ENCODE measurements at places on chromosomes 6 and 20. TPM values are rescaled to one million over a fixed set of nuclear protein-coding genes. Genes with fewer than 3 reads are reported as not detected.

GRCh38 chr6:135192256-135193174 lies 11.4 kb downstream of the MYB start:
- no peak for DNase-seq

GRCh38 chr6:168163096-168163731 lies 84.2 kb upstream of the FRMD1 start:
- DNase-seq = no peak

NEU1 gene
- total RNA-seq = 81.0 TPM

DNA sequence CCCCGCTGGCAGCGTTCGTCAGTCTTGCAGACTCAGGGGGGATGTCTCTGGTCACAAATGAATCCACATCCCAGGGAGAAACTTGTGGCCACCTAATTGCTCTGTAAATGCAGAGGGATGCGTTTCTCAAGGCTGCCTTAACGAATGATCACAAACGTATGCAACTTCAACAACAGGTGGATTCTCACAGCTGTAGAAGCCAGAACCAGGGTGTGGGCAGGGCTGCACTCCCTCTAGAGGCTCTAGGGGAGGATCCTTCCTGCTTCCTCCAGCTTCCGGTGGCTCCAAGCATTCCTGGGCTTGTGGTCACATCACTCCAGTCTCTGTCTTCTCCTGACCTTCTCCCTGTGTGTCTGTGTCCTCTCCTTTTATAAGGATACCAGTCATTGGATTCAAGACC lies 3.3 kb upstream of the TAF4 start:
- DNase-seq = no peak

GRCh38 chr6:21946298-21946783 lies 350.5 kb downstream of the PRL start:
- DNase-seq = no peak

DNA sequence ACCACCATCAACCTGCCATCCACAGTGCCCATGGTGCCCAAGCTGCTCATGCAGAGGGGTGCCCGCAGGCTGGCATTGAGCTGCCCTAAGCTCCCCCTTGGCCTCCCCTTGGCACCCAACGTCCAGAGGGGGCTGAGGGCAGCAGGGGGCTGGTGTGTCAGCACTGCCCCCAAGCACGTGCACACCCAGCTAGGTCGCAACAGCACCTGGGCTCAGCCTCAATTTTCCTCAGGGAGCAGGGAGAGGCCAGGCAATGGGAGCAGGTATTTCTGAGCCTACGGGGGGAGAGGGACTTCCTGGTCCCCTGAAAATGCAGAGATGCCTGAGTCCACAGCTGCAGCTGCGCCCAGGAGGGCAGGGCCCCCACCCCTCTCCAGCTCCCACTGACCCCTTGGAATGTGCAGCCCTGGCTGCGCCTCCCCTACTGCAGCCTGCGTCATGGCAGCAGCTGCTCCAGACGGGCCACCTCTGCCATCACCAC lies 204.2 kb downstream of the ANKRD60 start:
- no peak for DNase-seq

FAM209B gene
- total RNA-seq = not detected

MYB gene
- total RNA-seq = 2.0 TPM

DNMT3B gene
- 0.84 TPM for total RNA-seq

CYP24A1 gene
- 0.17 TPM for total RNA-seq

- no peak for DNase-seq
Measured at GRCh38 chr20:10469599-10469998, 34.5 kb downstream of the SLX4IP start.

DNA sequence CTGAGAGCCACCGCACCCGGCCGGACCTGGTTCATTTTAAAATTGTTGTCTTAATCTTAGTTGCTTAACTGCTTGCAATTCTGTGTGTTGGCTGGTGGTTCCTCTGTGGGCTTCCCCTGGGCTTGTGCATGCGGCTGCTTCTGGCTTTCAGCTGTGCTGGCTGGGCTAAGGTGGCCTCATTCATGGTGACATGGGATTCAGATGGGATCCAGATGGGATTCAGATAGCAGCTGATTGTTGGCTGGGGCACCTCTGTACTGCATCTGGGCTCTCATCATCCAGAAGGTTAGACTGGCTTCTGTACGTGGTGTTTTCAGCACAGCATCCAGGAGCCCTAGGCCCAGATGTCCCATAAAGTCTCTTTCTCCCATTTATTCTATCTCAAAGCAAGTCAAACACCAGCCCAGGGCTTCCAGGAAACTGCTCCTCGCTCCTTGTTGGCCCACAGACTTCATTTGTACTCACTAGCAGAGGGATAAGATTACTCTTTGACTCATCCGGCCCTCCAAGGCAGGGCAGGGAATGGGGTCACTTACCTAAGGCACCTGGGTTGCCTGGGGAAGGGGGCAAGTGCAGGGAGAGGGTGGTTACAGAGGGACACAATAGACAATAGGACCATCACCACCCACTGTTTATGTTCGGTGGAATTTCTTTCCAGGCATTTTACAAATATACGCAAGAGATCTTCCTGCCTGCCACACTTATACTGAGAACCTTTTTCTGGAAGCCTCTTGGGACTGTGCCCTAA lies 10.2 kb upstream of the PEDS1 start:
- no peak for DNase-seq

GRCh38 chr20:58720890-58721289 lies 28.3 kb downstream of the NPEPL1 start:
- DNase-seq = no peak

GRCh38 chr6:35794536-35795452 lies 2.3 kb downstream of the CLPS start:
- DNase-seq = no peak

GRCh38 chr6:165962366-165962765 lies 205.3 kb downstream of the TBXT start:
- no peak for DNase-seq

DNA sequence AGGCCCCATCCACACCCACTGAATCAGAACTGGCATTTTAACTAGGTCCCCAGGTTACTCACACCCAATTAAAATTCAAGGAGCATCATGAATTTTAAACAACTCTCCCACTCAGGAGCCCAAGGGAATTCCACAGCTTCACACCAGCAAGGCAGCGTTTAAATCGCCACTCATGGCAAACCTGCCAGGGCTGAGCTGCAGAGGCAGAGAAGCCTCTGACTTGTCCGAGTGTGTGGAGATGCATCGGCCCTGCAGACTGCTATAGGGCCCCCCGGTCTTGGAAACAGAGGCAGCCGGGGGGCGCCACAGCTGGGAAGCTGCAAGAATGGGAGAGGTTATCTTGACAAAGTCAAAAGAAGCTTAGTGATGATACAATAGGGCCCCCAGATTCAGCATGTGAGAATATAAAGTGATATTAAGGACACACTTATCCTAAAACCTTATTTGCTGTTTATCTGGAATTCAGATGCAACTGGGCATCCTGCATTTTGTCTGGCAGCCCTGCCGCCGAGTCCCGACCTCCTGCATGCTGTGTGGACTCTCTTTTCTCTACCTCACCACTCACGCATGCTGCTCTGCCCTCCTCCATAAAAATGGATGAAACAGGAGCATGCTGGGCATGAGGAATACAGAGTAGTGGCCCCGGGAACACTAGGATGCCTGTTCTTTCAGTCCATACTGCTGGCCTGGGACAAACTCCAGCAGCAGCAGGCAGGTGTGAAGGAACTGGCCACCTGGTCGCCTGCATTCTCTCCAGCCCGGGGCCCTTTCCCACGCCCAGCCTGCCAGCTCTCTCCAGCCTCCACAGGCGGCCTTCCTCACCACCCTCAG lies 126.1 kb downstream of the PXDC1 start:
- DNase-seq = no peak

COL11A2 gene
- total RNA-seq = 1.2 TPM

DNA sequence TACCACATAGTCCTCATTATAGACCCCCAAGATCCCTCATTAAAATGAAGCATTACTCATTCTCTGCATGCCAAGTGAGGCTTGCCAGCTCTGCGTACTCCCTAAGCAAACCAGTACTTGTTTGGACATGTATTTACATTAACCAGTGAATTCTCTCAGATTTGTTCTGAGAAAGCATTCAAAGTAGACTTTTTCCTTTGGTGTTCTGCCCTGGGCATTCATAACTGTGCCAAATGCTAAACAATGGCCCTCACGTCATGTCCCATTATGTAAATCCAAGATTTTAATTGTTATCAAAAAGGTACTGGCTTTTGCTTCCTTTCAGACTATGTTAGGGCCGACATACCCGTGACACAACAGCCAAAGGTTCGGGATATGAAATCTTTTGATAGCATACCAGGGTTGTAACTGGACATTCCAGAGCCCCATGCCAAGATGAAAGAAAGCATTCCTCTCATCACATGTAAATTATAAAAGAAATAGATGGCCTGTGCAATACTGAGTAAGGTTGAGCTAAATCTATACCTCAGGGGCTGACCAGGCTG lies 164.2 kb downstream of the ADAT2 start:
- DNase-seq = no peak

SGK1 gene
- total RNA-seq = 204 TPM

GRCh38 chr6:95420792-95421191 lies 156.5 kb upstream of the MANEA start:
- no peak for DNase-seq

- DNase-seq = no peak
Measured at GRCh38 chr6:17919496-17919895, 67.9 kb downstream of the KIF13A start.

C6orf62 gene
- total RNA-seq = 120 TPM

VWA7 gene
- 3.4 TPM for total RNA-seq

TENT5A gene
- 17.2 TPM for total RNA-seq

GRCh38 chr20:16167423-16168130 lies 405.7 kb downstream of the KIF16B start:
- no peak for DNase-seq

DNA sequence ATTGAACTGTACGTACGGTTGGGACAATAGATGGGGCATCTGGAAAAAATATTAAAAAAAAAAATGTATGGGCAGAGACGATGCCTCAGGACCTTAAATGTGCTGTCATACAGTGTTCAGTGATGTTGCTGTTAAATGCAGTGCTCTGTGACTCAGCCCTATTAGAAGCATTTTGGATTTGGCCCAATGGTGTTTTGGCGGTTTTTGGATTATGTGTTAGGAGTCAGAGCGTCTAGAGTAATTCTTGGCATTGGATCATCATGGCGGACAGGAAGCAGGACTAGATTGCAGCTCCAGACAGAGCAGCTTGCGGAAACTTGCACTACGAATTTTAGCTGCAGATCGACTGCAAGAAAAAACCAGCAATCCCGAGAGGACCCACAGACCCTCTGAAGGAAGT lies 280.0 kb downstream of the SOX4 start:
- DNase-seq = no peak

DNA sequence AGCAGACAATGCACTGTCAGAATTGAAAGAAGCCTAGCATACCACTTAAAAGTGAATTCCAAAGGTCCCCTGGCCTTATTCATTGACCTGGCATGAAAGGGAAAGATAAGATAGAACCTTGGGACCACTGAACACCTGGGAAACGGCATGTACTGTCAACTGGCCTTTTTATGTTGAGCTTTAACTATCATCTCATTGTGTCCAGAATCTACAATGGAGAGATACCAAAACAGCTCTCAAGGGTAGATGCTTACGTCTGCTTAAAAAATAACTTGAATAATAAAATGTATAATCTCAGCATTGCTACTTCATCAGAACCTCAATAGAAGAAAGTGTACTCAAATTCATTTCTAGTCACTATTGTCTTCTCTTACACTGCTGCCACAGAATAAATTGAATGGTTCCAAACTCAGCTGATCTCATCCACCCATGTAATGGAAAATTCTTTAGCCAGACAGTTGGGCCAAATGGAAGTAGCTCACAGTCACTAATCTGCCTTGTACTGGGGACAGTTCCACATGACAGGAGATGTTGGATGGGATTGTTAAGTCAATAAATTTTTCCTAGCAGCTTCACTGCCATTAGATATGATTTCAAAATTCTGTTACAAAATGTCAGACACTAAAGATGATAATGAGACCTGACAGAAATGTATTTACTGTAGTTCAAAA lies 93.8 kb downstream of the MLIP start:
- DNase-seq = no peak

- DNase-seq = no peak
Measured at GRCh38 chr20:38283236-38283635, 20.7 kb upstream of the BPI start.

DNA sequence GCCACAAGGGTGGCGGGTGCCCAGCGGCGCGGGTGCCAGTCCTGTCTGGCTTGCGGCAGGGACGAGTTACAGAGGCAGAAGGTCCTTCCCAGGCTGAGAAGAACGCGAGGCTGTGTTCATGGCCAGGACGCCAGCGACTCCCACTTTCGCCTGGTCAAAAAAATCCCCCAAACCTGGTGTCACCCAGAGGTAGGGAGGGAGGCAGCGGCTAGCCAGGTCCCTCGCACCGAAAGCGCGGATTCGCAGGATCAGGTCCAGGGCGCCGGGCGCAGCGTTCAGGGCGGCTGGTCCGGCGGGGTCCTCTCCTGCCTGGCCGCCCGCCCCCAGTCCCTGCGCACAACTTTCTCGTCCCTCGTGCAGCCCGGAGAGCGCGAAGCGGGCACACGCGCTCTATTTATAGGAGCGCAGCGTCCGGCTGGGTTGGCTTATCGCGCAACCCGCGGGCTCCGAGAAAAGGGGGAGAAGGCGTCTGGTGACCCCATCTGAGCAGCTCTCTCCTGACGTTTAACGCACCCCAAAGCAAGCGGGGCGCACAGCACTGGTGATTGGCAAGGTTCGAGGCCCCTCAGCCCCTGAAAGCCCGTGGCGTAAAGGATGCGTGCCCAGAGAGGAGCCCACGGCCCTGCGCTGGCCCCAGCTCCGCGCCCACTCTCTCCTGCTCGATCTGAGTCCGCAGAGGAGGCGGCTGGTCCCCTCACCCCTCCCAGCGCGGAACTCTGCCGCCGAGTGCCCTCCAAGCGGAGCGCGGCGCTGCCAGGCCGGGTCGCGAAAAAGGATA lies 519 bp downstream of the CBLN4 start:
- no peak for DNase-seq

HLA-DRB1 gene
- 335 TPM for total RNA-seq

DNA sequence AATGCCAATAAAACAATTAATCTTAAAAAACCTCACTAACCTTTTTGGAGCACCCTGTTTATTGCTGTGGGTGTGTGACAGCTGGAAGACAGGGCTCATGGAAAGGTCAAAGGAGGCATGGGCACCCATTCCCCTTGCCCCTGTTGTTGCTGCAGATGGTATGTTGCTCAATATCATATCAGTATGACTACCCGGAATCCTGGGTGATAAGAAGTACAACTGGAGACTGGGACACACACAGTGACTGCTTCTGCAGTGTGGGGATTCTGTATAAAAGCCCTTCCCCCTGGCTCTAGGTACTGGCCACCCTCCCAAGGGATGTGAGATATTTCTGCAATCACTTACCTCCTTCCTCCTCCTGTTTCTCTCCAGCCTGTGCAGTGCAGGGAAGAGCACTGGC lies 47.3 kb upstream of the IL20RA start:
- no peak for DNase-seq

- no peak for DNase-seq
Measured at GRCh38 chr6:22251348-22251747, 45.5 kb downstream of the PRL start.

DNA sequence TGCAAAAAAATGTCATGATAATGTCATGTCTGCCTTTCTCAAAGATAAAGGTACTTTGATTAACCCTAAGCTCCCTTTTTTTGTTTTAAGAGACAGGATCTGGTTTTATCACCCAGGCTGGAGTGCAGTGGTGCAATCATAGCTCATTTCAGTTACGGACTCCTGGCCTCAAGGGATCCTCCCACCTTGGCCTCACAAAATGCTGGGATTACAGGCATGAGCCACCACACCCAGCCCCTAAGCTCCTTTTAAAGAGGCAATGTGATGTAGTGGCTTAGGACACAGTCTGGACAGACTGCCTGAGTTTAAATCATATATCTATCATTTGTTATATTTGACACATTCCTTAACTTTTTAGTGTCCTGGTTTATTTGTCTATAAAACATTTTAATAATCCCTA lies 77.0 kb downstream of the FLRT3 start:
- no peak for DNase-seq

LKAAEAR1 gene
- total RNA-seq = not detected

GRCh38 chr6:4264081-4264480 lies 128.7 kb upstream of the ECI2 start:
- no peak for DNase-seq

Data from upper lobe of right lung (tissue), 1 donor.